A172 (cell line): ENCODE measurements at places on chromosomes 1 and 21.
A peak's percentile ranks its signal among the peaks of the same experiment; 100 is the strongest.

GRCh38 chr1:156803086-156803851 lies 13.4 kb downstream of the SH2D2A start:
- DNase-seq: no peak

DNA sequence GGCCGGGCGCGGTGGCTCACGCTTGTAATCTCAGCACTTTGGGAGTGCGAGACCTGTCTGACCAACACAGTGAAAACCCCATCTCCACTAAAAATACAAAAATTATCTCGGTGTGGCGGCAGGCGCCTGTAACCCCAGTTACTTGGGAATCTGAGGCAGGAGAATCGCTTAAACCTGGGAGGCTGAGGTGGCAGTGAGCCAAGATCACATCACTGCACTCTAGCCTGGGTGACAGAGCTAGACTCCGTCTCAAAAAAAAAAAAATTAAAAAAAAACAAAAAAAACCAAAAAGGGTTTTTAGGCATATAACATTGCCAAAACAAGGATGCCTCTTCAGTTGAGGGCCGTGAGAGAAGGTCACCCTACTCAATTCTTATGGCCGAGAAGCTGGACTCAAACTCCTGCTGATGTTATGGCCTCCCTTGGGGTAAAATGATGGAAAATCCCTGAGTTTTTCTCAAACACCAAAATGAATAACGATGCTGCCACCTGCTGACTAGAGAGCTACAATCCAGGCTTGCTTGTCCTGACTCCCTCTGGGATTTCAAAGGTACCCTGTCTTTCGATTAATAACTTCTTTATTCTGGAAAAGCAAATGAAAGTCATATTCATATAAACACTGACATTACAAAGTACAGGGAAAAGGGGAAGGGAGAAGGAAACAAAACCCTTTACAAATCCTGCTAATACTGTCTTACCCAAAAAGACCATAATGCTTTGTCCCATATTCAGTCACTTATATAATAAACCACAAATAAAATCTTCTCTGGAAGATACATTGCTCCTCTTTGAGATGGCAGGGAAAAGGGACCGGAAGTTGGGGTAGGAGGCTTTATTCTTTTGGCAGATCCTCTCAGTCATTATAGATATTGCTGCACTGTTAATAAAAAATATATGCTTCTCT lies 10.7 kb downstream of the RAB42 start:
- peak; percentile 55 for DNase-seq

- no peak for DNase-seq
Observed at GRCh38 chr1:228919914-228920313, 184.6 kb downstream of the RHOU start.

GRCh38 chr1:63497577-63497976 lies 25.4 kb downstream of the ITGB3BP start:
- DNase-seq: no peak

DNA sequence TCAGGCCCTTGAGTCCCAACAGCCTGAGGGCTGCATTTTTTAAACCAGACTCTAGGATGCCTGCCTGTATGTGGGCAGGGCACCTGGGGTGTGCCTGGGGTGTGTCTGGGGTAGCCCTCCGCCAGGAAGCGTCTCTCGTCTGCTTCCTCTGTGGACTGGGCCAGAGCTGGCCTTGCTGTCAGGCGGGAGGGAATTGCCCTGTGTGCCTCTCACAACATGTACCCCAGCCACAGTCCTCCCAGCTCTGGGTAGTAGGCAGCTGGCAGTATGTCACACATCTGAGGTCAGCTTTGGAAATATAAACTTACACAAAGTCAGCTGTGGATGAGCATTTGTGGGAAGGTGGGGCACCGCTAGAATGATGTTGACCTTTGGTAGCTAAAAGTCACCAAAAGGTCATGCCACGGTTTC lies 13.0 kb downstream of the TRAF5 start:
- no peak for DNase-seq

GRCh38 chr1:111512132-111512889 lies 8.9 kb upstream of the ADORA3 start:
- DNase-seq: no peak

- DNase-seq: no peak
Observed at GRCh38 chr1:166507347-166507746, 331.9 kb upstream of the POGK start.

DNA sequence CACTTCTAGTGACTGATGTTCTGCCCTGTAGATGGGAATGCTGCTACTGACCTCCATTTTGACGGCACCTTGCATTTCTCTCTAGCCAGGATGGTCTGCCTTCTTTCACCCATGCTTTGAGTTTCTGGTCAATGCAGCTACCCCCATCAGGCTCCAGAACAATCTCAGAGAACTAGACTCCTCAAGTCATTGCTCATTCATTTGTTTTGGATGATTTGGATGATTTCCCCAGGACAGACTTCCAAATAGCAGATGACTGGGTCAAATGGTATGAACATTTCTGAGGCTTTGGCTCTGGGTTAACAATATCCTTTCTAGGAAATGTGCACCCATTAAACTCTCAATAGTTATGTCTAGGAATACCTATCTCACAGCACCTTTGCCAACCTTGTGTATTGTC lies 63.9 kb downstream of the CSMD2 start:
- peak; percentile 5 for DNase-seq

DNA sequence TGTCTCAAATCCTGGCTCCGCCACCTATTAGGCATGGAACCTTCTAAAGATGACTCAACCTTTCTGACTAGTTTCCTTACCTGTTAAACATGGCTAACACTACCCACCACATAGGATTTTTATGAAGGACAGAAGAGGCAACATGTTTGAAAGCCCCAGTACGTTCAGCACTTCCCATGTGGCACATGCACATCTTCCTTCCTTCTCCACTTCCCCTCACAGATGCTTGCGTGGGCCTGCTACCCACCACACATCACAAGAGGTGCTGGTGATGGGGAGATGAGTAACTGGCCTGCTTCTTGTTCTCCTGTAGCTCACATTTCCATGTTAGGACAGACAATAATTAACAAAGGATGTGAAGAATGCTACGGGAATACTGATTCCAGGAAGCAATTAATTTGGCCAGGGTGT lies 7.1 kb downstream of the ZBTB21 start:
- no peak for DNase-seq

- DNase-seq: peak; percentile 11
Observed at GRCh38 chr1:35544976-35545375, 12.2 kb downstream of the KIAA0319L start.

GRCh38 chr1:21341022-21341421 lies 50.8 kb upstream of the ECE1 start:
- DNase-seq: no peak

GRCh38 chr1:103459346-103459745 lies 66.2 kb upstream of the RNPC3 start:
- DNase-seq: peak; percentile 5

GRCh38 chr21:36902793-36903192 lies 63.7 kb downstream of the HLCS start:
- DNase-seq: peak; percentile 25

GRCh38 chr1:201888282-201889089 lies at the start of gene SHISA4:
Gene SHISA4, plus strand, starts transcription at chr1:201888898. Its CDS starts 97 bp downstream, at chr1:201888995.
- peak; percentile 93 for DNase-seq

GRCh38 chr1:98940722-98941079 lies 64.0 kb downstream of the PLPPR5 start:
- DNase-seq: no peak

- DNase-seq: peak; percentile 49
Observed at GRCh38 chr1:167720965-167721616, 691 bp upstream of the MPZL1 start.

GRCh38 chr1:233293556-233294446 lies 1.7 kb downstream of the PCNX2 start:
- no peak for DNase-seq

DNA sequence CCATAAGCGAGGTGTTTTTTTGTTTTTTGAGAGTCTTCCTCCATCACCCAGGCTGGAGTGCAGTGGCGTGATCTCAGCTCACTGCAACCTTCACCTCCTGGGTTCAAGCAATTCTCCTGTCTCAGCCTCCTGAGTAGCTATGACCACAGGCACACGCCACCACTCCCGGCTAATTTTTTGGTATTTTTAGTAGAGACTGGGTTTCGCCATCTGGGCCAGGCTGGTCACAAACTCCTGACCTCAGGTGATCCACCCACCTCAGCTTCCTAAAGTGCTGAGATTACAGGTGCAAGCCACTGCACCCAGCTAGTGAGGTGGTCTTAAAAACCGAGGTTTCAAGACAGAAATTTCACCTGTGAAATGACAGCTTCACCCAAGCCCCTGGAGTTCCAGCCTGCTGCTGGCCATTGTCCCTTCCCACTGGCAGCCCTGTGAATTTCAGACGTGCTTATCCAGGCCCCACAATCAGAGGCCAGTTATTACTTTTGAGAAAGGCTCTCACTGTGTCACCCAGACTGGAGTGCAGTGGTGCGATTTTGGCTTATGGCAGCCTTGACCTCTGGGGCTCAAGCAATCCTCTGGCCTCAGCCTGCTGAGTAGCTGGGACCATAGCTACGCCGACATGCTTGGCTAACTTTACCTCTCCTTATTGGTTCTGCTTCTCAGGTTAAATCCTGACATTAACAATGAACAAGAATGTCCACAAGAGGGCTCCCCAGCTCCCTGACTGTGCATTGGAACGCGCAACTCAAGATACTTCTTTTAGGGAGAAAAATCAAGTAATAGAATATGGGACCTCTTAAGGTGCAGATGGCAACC lies 19.4 kb downstream of the ENO1 start:
- DNase-seq: no peak

- no peak for DNase-seq
Observed at GRCh38 chr21:34018910-34019309, 54.5 kb upstream of the MRPS6 start.

- no peak for DNase-seq
Observed at GRCh38 chr1:31222176-31222575, 17.5 kb downstream of the NKAIN1 start.

DNA sequence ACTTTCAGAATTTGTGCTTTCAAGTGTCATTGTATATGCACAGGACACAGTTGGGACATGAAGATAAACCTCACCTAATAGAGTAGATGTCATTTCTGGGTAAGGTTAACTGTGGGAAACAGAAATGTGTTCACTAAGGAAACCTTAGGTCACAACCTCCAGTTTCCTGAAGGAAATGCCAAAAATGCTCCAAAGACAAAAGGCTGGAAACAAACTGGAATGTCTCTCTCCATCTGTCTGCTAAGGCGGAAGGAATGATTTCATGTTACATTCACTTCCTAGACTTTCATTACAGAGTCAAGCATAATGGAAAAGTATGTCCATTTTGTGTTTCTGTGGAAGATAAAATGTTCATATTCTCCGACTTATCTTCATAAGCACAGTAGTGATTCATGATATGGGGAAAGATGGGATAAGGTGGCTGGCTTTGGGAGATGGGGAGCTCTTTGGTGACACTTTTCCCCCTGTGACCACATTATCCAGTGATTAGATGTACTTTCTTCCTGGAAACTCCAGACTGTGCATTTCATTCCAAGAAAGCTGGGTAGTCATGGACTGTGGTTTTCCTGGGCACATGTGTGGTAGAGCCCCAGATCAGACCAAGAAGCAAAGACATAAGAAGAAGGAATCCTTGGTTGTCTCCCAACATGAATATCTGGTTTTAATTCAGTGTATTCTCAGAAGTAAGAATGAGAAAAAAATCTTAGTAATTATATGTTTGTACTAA lies 5.7 kb downstream of the S1PR1 start:
- no peak for DNase-seq

DNA sequence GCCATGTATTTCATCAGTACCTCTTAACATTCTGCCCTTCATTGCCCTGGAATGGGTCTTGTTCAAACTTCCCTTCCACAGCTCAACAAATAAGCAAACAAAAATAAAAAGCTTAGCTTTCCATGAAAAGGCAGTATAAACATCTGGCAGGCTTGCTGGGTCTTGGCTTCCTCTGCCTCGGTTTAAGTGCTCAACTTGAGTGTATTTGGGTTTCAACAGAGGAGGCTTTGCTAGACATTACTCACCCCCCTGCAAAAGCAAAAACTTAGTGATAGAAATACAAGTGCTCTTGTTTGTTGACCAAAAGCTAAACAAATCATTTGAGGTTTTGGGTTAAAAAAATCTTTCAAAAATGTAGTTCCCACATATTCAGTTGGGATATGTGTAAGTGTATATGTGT lies 518.5 kb downstream of the PLPP3 start:
- DNase-seq: no peak

DNA sequence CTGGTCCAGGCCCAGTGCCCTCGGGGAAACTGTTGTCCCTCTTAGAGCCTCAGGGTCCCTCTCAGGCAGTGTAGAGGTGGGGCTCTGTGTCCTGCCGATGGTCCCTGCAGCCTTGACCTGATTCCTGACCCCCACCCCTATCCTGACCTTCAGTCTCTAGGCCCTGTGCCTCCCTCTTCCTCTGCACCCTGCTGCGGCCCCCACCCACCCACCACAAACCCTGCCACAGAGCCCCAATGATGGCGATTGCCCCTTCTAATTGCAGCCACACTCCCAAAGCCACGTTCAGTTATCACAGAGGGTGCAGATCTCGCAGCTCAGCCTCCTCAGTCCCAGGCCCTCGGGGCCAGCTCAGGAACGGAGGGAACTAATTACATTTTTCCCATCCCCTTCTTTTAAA lies 99.7 kb downstream of the PAX7 start:
- no peak for DNase-seq

- DNase-seq: peak; percentile 68
Observed at GRCh38 chr1:182784556-182785171, 4.9 kb upstream of the NPL start.

GRCh38 chr1:3777078-3777547 lies 4.6 kb downstream of the SMIM1 start:
- no peak for DNase-seq

DNA sequence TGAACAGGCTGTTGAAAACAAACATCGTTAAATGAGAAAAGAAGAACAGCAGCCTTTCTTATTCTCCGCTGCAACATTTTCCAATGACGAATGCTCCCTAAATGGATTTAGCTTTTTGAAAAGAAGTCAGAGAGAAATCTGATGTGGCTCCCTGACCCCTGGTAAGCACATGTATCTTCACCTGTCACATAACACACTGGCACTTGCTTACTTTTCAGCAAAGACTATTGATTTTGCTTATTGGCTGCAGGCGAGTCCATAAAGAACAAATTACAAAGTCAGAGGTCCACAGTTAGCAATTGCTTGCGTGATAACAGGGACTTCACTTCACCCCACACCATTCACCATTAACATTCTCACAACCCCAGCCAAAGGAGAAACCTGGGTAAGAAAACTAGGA lies 362.8 kb downstream of the GPATCH2 start:
- no peak for DNase-seq

GRCh38 chr1:58573705-58574591 lies 3.1 kb downstream of the TACSTD2 start:
- peak; percentile 55 for DNase-seq

DNA sequence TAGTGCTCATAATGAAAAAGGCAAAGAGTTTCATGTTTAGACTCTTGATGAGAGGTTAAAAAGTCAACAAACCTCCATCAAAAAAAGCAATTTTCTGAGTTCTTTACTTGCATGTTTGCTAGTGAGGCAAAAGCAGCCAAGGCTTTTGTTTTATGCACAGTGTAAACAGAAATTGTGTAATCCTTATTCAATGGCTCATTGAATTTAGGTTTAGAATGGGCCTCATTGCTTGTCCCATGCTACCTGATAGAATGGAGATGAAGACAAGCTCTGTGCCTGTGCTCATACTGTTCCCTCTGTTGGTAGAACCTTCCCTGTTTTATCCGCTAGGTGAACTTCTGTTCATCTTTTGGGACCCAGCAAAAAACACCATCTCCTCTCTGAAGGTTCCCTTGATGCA lies 10.0 kb upstream of the LRRC8D start:
- no peak for DNase-seq

- peak; percentile 68 for DNase-seq
Observed at GRCh38 chr1:204507317-204508105, 8.7 kb upstream of the MDM4 start.
